Ovary (tissue), 10 donors: ENCODE measurements at places on chromosomes 13 and 19.
A peak's percentile ranks its signal among the peaks of the same experiment; 100 is the strongest.

- DNase-seq = no peak
Measured at GRCh38 chr19:6228551-6229215, 51.1 kb downstream of the MLLT1 start.

GRCh38 chr19:39873385-39873784 is 27.2 kb upstream of the FBL start:
- DNase-seq = no peak

DNA sequence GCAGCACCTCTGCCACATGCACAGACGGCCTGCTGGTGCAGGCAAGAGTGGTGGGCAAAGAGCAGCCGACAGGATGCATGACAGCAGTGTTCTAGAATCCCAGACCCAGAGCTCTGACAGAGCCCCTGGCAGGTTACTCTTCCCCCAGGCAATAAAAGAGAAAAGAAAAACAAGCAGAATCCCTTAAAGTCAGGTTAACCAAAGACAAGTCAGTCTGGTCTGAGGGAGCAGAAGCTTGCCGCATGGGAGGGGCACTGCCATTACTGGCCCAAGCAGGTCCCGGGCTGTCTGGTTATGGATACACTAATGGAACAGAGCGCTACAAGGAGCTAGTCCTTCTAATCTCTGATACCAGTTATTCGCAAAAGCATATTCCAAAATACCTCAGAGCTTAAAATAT is 36.1 kb upstream of the DOCK9 start:
- no peak for DNase-seq

GRCh38 chr19:37342753-37343152 is 28.1 kb upstream of the ZNF527 start:
- no peak for DNase-seq

- no peak for DNase-seq
Measured at GRCh38 chr13:27211771-27212364, 39.5 kb upstream of the RPL21 start.

GRCh38 chr13:77859450-77859849 is 59.2 kb downstream of the EDNRB start:
- no peak for DNase-seq

DNA sequence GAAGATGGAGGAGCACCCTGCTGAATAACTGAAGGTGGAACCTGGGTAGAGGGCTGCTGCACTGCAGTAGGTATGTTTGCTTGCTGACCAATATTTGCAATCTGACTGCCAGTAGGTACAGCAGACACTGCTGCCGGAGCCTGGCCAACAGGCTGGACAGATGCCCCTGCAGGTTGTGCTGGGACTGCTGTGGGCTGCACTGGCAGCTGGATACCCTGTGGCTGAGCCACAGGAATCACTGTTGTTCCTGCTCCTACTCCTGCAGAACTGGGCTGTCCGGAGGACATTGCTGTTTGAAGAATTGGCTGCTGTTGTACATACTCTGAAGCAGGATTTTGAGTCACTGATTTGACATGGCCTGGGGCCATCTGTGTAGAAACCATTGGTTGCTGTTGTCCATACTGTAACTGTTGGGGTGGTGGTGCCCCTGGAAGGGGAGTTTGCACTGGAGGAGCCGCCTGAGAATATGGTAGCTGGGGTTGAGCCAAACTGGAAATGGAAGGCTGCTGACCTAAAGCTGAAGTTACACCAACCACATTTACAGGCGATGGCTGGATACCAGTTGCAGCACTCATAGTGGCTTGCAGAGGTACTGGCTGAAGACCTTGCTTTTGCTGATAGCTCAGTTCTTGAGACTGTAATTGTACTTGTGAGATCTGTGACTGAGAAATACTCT is 2.2 kb downstream of the TSC22D1 start:
- DNase-seq = no peak

- DNase-seq = no peak
Measured at GRCh38 chr19:1910177-1910576, 5.0 kb downstream of the ADAT3 start.

GRCh38 chr19:38093587-38093986 is 130.4 kb downstream of the DPF1 start:
- DNase-seq = no peak

DNA sequence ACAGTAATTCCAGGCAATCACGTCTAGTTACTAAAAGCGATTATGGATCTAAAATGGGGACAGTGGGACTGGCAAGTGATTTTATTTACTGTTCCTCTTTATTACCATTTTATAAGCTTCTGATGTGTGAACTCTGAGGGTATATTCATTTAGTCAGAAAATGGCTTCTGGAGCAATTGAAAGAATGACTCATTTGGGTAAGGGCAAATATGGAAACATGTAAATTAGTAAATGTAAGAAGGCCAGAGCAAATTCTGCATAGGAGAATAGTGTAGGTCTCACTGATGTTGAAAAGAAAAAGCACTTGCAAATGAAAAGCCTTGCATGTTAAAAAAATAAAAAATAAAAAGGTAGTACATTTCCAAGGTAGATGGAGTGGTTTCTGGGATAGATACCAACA is 262.2 kb downstream of the KLF5 start:
- DNase-seq = no peak

DNA sequence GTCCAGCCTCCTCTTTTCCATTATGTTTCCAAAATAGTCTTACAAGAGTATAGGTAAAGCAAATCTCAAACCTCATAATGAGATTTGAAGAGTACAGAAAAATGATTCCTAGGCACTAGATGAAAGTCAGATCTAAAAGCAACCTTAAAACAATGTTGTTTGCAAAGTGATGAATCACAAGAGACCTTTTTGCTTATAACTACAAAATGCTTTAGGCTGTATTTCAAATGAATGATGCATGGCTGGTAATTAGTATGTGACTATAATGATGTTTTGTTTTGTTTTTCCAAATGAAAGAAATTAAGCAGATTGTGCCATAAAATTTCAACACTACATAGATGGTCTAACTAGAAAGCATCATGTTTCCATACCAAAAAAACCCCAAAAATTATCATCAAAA is 272.7 kb downstream of the DIAPH3 start:
- no peak for DNase-seq

GRCh38 chr13:66410314-66410713 is 819.8 kb downstream of the PCDH9 start:
- no peak for DNase-seq

GRCh38 chr19:5718037-5718578 is 1.8 kb downstream of the LONP1 start:
- DNase-seq = no peak

GRCh38 chr13:94123557-94123956 is 355.9 kb downstream of the DCT start:
- DNase-seq = no peak

- DNase-seq = no peak
Measured at GRCh38 chr13:105665284-105665683, 870.2 kb downstream of the EFNB2 start.

DNA sequence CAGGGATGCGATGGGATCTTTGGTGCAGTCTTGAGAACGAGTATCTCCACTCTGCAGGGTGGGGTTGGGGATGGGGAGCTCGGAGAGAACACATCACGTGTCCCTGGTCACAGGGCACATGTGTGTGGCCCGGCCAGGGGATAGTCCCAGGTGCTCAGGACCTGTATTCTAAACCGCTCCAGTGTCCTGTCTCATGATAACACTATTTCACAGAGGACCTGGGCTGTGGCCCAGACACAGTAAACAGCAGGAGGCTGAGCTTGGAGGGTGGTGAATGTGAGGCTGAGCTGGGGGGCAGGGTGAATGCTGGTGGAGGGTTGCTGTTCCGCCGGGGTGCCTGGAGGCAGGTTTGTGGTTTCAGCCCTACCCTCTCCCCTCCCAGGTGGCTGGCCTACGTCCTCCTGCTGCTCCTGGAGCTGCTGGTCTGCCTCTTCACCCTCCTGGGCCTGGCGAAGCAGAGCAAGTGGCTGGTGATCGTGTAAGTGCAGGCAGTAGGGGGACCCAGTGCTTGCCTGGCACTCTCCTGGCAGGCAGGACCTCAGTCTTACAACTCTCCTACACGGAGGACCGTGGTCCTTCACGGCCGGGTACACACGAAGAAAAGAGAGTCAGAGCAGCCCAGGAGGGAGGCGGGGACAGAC is 11.1 kb downstream of the TTYH1 start:
- no peak for DNase-seq

DNA sequence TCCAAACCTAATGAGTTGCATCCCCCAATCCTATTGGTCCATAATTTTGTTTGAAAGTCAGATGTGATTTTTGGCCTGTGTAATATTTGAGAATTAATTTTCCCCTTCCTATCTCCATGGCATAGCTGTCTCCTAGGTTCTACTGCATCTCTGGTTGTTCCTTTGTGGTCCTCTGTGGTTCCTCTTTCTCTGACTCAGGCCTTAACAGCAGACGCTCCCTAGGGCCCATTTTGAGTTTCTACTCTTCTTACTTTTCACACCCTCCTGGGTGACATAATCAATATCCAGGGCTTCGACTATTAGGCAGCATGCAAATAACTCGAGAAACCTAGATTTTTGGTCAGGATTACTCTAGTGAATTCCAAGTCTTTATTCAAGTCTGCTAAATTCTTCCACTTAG is 160.7 kb downstream of the RFC3 start:
- no peak for DNase-seq

GRCh38 chr13:97502706-97503105 is 68.7 kb downstream of the RAP2A start:
- DNase-seq = no peak

DNA sequence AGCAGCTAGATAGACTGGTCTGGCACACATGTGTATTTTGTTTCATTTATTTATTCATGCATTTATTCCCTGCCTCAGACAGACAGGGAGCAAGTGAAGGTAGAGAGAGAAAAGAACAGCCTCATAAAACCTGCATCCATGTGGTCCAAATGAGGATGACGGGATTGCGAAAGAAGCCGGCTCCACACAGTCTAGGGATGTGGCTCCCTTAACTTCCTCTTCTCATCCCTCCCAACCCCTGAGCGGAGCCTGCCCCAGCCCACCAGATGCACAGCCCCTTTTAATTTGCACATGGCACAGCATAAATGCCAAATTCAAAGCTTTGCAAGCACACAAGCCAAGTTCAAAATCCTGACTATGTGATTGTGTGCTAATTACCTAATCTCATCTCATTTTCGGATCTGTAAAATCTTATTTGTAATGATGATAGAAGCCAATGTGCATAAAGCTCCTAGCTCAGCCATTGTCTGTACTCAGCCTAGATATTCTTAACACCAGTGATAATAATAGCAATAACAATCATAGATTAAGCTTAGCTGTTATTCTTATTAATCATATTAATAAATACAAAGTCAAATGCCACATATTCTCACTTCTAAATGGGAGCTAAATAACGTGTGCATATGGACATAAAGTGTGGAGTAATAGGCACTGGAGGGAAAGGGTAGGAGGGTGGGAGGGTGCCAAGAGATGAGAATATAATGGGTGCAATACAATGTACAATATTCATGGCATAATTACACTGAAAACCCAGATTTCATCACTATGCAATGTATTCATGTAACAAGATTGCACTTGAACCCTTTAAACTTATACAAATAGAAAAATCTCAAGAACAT is 156.3 kb downstream of the DCT start:
- no peak for DNase-seq

DNA sequence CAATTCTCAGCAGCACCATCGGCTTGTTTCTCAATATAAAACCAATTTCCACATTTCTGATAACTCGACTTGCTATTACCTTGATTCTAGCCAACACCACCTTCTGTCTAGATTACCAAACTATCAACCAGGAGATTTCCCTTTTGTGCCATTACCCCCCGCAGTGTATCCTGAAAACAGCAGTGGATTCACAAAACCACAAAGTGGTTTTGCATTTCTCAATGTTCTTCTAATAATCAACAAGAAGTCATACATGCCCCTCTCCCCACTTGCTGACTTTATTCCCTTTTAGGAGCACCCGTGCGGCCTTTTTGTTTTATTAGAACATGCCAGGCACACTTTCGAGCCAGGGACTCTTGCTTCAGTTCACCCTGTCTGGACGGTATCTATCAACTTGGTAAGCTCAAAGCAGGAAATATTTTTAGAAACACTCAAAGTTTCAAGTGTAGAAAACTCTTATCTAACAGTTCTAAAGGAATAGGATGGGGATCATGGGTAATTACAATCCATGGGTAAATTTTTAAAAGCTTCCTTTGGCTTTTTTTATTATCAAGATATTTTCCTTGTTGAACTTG is 967.4 kb downstream of the EFNB2 start:
- no peak for DNase-seq

DNA sequence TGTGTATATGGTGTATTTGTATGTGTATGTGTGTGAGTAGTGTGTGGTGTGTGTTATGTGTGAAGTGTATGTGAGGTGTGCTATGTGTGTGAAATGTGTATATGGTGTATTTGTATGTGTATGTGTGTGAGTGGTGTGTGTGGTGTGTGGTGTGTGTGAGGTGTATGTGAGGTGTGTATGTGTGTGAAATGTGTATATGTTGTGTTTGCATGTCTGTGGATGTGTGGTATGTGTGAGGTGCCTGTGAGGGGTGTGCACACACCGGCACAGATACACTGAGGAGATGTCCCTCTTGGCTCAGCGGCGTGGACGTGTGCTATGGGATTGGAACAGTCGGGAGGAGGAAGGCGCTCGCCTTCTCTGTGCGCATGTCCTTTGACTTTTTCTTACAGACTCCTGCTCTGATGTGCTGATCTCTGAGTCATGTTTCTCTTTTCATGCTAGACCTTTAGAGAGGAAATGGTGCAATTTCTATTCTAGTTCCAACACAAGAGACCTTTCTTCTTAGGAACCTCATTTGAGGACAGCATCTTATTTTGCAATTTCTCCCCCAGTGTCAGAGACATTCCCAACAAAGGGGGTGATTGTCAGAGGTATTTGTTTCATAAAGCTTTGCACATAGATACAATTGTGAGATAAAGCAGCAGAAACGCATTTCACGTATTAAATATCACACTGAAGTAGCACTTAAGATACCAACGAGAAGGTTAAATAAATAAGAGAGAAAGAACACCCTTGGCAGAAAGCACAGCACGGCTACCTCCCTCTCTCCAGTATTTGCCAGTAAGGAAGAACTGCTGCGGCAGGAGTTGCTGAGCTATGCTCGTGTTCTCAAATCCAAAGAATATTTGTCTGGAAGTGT is 11.3 kb upstream of the TNFRSF19 start:
- DNase-seq = peak; percentile 33

DNA sequence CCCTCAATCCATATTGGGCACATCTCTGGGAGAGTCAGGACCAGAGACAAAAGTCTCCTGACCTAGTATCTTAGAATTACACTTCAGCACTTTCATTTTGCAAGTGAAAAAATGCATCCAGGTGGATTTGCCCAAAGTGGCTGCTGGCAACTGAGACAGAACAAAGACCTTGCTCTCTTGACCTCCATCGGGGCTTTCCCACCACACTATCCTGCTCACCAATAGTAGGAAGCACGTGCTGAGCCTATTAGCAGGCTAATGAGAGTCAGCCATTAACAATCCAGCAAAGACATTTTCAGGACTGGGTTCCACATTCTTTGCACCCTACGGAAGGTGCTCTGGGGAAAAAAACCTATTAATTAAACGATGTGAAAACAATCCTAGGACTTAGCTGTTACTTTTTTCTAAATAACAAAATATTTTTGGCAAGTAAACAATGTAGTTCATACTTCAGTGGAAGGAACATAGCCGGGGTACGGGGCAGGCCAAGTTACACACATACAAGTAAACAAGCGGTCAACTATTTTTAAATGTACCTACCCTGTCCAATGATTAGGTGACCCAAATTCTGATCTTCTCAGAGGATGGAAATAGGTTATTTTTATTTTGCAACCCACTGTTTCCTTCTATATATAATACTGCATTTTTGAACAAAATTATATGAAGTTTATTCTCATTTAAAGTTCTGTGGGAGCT is 78.6 kb downstream of the CDADC1 start:
- DNase-seq = no peak

GRCh38 chr19:799076-799881 is 2.0 kb downstream of the PTBP1 start:
- no peak for DNase-seq

- DNase-seq = no peak
Measured at GRCh38 chr19:53538378-53539109, 599 bp downstream of the ZNF331 start.
